ENCODE measurements at places on chromosomes 2 and 18.

- peak; percentile 61 for DNase-seq
These were observed 31.4 kb upstream of the YPEL5 start for GRCh38 chr2:30115141-30115980.

DNA sequence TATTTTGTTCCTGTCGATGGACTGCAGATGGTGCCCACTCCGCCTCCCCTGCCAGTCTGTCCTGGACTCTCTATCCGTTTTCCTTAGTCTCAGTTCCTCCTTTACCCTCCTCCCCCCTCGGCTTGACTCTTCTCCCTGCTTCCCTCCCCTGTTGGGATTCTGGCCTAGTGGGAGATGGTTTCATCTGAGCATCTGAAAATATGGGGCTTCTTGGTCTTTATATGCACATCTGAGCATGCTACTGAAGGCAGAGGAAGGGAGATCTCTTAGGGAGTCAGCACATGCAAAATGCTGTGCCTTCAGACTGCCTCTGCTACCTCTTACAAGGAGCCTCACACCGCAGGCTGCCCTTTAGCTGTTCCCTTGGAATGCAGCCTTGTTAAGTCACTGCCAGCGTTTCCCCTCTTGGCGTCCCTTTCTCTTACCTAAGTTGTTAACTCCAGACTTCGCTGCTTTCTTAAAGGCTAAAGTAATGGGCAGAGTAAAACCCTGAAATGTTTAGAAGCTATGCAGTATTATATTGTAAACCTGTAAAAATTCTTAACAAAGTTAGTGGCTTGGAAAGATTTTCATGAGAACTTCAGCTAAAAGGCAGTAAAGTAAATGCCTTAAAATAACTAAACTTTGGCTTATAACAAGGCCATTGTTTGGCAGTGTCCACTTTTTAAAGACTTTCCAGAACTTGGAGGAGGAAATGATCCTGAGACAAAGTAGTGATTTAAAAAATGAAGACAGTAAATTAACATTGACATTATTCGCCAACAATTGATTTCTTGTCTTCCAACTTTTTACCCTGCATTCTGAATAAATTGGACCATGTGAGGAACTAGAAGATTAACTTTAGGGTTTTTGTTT is 49.8 kb downstream of the LDLRAD4 start:
- peak; percentile 24 for DNase-seq

DNA sequence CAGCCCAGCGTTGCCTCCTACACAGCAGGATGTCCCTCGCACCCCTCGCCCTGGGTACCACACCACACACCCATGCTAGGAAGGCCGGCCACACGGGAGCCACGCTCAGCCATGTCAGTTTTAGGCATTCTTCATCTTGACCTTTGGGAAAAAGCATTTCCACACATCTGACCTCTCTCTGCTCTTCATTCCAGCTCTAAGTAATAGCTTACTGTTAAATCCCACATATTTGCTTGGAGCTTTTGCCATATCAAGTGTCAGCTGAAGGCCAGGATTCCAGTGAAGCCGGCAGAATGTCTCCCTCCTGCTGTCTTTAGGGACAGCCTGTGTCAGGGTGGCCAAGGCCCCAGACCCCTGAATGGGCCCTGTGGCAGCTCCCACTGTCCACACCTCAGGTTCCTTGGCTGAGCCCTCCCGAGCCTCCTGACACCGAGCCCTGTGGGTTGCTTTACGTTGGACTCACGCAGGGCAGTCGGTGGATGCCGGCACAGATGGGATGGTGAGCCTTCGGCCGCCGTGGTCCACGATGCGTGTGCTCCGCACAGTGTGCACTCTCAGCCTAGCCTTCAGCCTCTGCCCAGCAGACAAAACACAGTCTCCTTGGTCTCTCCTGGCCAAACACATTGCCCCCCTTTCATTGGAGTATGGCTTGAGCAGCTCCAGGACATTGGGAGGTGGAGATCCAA is 202.0 kb downstream of the SEPTIN10 start:
- DNase-seq = no peak

GRCh38 chr18:23519734-23520133 is 16.4 kb downstream of the RMC1 start:
- DNase-seq = no peak

GRCh38 chr18:76767954-76768353 is 54.4 kb upstream of the ZNF236 start:
- DNase-seq = no peak

DNA sequence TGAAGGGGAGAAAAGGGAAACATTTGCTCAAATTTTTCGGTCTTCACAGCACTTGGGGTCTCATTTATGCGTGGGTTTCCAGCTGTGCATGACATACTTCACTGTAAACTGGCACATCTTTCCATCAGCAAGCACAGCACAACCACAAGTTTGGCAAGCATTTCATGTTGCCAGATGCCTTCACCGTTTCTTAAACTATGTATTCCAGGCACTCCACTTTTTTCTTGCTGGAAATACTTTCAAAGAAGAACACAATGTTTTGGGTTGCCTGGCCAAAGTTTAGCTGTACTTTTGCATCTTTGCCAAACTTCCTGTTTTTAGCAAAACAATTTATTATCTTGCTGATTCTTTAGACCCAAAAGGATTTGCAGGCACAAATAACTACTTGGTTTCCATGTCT is 194.6 kb upstream of the MEIS1 start:
- no peak for DNase-seq

DNA sequence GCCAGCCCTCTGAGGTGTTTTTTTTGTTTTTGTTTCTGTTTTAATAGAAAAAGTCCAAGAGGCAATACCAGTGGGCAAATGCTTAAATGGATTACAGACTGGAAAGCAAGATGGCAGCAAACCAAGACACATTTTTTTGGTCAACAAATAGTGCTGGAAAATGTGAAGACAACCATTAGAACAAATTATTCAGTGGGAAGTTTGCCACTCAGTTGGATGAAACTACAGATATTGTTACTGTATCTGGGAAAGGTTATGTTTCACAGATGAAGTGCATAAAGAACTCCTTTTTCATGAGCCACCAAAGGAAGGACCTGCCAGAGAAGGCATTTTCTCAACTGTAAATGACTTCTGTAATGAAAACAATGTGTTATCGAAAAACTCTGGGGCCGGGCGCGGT is 93.0 kb upstream of the ODC1 start:
- no peak for DNase-seq

GRCh38 chr2:197862246-197862955 is 58.0 kb downstream of the PLCL1 start:
- DNase-seq = no peak

- DNase-seq = no peak
These were observed 28.3 kb upstream of the EPHA4 start for GRCh38 chr2:221600388-221600787.

DNA sequence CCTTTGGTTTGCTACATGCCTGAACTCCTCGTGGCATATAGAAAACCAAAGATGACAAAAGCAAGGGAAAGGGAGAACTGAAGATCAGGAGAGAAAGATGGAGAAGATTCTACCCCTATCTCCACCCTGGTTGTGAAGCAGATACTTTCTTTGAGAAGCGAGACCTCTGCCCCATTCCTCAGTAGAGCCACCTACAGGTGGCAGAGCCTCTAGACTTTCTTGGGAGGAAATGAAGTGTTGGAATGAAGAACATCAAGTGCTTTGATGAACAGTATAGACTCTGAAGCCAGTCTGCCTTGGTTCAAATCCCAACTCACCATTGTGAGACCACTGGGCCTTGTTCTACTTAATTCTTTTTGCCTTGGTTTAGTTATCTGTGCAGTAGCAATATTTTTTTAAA is 348.8 kb upstream of the ETAA1 start:
- DNase-seq = no peak

DNA sequence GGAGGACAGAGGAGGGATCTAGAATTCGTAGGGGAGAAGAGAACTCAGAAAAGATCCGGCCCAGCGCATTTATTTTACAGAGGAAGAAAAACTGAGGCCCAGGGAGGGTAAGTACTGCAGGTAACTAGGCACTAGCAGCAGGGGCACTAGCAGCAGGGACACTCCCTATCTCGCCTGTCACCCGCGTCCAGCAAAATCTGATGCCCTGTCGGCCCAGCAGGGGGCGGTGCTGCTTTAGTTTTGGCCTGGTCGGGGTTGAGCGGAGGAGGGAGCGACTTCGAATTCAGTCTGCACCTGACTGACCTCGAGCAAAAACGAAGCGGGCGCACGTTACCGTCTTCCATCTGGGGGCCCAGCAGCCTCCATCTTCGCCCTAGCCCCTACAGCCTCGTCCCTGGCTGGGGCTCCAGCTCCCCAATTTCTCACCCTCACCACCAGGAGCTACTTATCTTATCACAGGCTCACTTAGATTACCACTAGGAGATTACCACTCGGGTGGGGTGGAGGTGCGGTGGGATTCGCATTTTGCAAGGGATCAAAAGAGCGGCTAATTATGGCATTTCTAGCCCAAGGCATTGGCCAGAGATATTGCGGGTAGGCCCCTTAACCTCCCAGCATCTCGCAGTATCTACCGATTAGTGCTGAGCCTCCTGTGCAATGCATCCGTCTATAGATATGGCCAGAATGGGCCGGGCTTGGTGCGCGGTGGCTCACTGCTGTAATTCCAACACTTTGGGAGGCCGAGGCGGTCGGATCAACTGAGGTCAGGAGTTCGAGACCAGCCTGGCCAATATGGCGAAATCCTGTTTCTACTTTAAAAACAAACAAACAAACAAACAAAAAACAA is 17.8 kb upstream of the CD8A start:
- DNase-seq = peak; percentile 58

- DNase-seq = no peak
These were observed 5.4 kb upstream of the GPBAR1 start for GRCh38 chr2:218255446-218255845.

GRCh38 chr2:63790491-63790890 is 51.2 kb upstream of the UGP2 start:
- DNase-seq = no peak

- peak; percentile 10 for DNase-seq
These were observed 65.0 kb downstream of the EPB41L5 start for GRCh38 chr2:120077896-120078295.

- no peak for DNase-seq
These were observed 147.6 kb downstream of the LTBP1 start for GRCh38 chr2:33094303-33094702.

DNA sequence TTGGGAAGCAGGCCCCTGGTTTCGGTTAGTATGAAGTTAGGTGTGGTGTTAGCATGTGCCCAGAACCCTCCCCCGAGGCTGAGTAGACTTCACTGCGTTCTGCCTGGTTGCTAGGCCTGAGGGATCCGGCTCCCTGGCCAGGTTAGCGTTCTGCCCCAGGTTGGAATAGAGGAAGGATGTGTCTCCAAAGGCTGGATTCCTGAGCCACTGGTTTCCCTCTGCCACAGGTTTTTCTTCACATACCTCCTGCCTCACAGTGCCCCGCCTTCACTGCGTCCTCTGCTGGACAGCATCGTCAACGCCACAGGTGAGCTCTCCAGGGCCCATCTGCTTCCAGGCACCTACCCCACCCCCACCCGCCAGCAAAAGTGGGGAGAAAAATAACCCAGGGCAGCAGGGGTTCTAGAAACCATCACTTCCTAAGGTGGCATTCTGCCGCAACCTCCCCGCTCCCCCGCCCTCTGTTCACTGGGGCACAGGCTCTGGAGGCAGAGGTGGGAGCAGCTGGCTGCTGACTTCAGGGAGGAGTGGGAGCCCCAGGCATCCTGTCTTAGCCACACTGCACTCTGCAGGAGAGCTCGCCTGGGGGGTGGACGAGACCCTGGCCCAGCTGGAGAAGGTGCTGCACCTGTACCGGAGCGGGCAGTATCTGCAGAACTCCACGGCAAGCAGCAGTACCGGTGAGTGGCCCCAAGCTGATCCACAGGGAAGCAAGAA is 7.1 kb downstream of the PKDCC start:
- DNase-seq = no peak

GRCh38 chr18:29841631-29842030 is 1200.9 kb downstream of the DSC3 start:
- no peak for DNase-seq

DNA sequence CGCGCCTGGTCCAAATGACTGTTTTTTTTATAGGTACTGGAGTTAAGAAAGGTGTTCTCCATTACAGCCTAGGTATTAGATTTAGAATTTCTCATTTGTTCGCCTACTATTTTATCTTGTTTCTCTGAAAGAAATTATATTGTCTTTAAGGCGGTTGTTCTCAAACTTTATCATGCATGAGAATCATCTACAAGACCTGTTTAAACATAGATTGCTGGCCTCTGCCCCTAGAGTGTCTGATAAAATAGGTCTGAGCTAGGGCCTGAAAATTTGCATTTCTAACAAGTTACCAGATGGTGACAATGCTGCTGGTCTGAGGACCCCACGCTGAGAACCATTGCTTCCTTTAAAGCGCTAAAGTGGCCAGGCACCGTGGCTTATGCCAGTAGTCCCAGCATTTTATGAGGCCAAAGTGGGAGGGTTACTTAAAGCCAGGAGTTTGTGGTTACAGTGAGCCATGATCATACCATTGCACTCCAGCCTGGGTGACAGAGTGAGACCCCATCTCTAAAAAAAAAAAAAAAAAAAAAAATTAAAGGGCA is 34.0 kb upstream of the RNF138 start:
- DNase-seq = peak; percentile 23

DNA sequence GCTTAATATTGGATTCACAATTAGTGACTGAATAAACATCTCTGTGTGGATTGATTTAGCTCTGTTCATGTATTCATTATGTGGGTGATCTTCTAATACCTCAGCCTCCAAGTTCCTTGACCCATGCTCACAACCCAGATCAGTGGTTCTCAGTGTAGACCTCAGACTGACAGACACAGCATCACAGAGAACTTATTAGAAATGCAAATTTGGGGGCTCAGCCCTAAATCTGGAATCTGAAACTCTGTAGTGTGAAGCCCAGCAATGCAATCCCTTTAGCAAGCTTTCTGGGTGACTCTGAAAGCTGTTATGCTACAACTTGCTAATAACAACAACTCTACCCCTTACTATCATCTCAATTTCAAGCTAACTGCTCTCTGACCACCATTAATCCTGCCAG is 273.1 kb upstream of the FANCL start:
- no peak for DNase-seq

DNA sequence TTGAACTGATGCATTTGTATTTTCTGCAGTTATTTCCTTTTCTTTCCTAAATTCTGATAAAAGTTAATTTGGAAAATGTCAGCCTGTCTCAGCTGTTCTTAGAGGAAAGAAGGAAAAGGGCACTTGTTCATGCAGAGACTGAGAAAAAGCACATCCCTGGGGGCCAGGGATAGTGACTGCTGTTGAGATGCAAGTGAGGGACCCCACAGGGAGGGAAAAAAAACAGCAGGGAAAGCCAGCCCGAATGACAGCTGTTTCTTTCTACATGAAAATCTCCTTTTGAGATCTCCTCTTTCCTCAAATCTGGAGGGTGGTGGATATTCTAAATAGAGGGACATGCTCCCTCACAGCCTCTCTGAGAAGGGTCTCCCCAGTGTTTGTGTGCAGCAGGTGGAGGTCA is 14.0 kb upstream of the MTA3 start:
- DNase-seq = no peak

- DNase-seq = no peak
These were observed 35.6 kb upstream of the ASB1 start for GRCh38 chr2:238391042-238391689.

- no peak for DNase-seq
These were observed 27.4 kb downstream of the MPPE1 start for GRCh38 chr18:11880586-11881304.

DNA sequence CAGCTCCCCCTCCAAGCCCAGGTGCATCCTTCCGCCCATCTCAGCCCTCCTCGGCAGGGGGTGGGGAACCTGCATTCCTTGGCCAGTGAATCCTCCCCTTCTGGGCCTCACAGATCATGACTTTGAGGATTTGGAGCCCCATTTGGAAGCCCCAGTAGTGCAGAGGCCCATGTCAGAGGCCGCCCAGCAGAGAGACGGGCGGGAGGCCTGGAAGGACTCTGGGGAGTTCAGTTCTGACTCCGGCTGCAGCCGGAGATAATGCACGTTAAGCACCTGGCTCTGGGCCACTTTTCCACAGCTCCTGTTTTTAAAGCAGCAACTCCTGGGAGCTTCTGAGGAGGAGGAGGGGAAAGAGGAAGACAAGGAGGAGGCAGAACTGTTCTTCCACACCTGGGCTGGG is 14.9 kb downstream of the ATOH8 start:
- no peak for DNase-seq

All from MV-4-11 (cell line).